ENCODE measurements at places on chromosomes 13 and 19.

DNA sequence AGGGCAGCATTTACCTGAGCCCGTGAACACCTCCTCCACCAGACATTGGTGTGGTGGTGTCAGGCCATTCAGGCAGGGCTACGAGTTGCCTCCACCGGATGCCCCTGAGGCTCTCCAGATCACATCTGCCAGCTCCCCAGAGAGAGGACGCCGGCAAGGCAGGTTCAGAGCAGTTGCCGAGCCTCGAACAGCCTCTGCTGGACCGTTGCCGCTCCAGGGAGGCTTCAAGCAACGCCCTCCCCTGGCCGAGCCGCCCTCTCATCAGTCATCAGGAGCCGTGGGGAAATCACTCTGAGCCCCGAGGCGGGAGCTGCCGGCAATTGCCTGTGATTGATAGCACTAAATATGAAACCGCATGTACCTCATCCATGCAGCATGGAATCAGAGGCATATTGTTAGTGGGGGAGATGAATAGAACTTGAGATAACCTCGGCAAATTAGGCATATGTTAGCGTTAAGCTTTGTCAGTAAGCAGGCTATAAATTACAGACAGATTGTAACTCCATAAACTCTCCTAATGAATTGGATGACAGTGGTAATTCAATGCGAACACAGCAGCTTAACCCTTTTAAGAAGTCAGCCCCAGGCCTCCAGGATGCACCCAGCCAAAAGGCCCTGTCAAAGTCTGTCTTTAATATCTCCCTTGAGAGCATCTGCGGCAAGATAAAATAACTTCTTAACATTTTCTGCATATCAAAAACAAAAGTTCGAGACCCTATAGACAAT lies 29.8 kb upstream of the SPACA7 start:
- no peak for DNase-seq

- no peak for DNase-seq
These were observed 58.0 kb upstream of the CYSLTR2 start for GRCh38 chr13:48595431-48596429.

DNA sequence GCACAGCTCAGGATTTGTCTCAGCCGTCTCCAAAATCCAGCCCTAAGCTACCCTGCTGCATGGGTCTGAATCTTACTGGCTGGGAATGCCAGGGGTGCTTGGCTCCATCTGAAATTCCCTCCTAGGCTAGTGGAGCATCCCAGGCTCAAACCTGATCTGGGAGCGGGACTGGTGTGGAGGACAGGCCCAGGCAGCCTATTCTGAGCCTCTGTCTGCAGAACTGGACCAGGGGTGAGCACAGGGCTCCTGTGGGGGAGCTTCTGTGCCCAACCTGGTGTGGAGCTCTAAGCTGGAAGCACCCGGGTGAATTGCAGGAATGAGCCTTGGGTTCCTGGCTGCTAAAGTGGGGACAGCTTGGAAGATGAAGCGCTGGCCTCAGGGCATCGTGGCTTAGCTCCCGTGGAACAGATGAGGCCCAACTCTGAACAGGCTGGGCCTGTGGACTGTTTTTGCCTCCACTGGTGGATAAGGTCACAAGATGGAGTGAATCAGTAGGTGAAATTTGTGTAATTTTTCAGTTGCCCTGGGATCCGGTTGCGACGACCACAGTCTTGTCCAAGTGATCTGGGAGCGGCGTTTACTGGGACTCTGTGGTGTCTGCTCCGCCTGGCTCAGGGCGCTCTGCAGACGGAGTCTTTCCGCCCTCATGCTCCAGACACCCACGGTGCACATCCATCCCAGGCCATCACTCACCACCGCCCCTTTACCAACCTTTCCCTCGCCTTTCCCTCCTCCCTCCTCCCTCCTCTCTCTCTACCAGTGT lies 79.5 kb downstream of the TEX29 start:
- DNase-seq = no peak

GRCh38 chr13:80036845-80037504 lies 304.0 kb downstream of the SPRY2 start:
- no peak for DNase-seq

DNA sequence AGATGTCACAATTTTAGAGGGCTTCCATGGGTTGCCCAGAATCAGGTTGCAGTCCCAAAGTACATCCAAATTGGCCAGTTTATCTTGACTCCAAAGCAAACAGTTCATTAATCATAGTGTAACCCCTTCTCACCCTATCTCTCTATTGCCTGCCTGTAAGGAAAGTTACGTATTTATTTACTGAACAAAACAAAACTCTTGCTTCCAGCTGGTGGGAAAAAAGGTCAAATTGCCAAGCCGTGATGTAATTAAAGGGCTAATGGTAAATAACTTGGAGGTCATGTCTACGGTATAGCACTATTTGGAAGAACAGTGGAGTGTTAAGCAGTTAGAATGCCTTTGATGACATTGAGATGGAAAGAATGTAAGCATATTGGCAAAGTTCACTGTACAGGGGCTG lies 214.0 kb downstream of the DLEU7 start:
- DNase-seq = no peak

- DNase-seq = no peak
These were observed 113.6 kb upstream of the MBNL2 start for GRCh38 chr13:97108530-97108900.

GRCh38 chr19:40741527-40742390 lies 8.5 kb downstream of the ACTMAP start:
- DNase-seq = no peak

DNA sequence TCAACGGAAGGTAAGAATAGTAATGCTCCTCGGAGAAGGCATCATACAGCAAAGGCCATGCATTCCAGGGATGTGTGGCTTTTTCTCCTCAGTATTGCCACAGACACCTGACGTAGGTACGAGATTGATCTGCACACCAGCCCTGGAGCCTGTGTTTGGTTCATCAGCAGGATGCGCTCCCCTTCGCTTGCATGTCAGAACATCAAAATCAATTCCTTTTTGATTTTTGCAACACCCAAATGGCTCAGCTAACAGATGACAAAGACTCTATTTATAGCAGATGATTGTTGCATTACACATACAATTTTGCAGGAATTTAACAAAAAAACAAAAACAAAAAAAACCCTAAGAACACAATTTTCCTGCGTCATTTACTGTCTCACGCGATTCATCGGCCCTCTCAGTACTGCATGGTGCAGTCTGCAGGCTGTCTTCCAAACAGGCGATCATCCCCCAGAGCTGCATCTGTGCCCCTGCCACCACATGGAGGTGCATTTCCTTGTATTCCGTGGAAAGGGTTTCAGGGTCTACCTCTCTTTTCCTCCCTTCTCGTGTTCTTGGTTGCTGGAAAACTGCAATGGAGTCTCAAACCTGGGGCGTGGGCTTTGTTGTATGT lies 207.3 kb downstream of the TEX29 start:
- DNase-seq = no peak

GRCh38 chr19:34104096-34104495 lies 68.2 kb upstream of the LSM14A start:
- DNase-seq = no peak

DNA sequence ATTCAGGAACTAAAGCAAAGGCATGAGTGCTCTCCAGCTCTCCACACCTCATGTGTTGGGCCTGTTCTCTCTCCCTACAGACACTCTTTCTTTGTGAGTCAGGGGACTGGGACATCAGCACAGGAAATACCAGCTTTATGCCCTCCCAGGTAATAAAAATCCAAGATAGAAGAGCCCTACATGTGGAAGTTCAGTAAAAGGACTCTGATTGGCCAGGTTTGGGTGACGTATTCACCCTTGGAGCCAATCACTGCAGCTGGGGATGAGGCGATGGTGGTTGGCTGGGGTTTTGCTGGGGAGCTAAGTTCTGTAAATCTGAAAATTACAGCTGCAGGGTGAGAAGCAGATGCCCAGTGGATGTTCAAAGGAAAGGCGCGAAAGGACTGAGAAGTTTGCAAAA lies 32.5 kb downstream of the CCDC70 start:
- DNase-seq = no peak

GRCh38 chr13:36395280-36395679 lies 37.0 kb upstream of the CCNA1 start:
- DNase-seq = no peak

DNA sequence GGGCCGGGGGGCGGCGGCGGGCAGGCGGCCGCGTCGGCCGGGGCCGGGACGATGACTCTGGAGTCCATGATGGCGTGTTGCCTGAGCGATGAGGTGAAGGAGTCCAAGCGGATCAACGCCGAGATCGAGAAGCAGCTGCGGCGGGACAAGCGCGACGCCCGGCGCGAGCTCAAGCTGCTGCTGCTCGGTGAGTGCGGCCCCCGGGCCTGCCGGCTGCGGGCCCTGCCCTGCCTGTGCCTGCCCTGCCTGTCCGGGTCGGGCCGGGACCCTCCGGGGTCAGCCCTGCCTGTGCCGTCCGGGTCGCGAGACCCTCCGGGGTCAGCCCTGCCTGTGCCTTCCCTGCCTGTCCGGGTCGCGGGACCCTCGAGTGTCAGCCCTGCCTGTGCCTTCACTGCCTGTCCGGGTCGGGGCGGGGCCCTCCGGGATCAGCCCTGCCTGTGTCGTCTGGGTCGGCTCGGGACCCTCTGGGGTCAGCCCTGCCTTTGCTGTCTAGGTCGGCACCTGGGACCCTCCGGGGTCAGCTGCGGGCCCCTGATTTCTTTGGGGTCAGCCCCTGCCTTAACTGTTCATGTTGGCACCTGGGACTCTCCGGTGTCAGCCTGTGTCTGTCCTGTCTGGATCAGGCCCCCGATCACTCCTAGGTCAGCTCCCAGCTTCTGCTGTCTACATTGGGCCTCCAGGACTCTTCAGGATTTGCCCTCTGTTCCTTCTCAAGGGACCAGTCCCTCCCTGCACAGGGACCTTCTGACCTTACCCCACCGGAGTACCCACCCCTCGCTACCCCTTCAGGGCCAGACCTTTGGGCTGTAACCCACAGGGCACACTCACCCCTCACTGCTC lies 659 bp downstream of the GNA11 start:
- peak; percentile 57 for DNase-seq

- no peak for DNase-seq
These were observed 328 bp downstream of the CYP4F12 start for GRCh38 chr19:15673176-15673654.

DNA sequence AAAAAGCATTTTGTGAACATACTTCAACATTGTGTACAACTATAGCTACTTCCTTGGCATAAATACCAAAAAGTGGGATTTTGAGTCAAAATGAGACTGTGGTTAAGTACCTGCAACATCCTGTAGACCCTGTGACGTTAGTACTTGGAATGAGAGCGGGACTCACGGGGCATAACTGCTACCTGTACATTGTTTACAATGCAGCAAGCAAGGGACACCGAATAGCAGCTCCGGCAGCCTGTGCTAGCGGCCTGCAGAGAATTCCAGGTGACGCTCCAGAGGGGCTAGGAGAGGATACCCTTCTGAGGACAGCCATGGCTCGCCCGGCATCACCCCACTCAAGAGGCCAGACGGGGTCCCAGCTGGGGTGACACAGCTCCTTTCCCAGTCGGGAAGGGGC lies 824 bp upstream of the ZNF331 start:
- DNase-seq = no peak

- DNase-seq = peak; percentile 74
These were observed 10.6 kb upstream of the LRRC25 start for GRCh38 chr19:18408053-18408476.

GRCh38 chr19:16375157-16375935 lies 50.7 kb downstream of the KLF2 start:
- no peak for DNase-seq

DNA sequence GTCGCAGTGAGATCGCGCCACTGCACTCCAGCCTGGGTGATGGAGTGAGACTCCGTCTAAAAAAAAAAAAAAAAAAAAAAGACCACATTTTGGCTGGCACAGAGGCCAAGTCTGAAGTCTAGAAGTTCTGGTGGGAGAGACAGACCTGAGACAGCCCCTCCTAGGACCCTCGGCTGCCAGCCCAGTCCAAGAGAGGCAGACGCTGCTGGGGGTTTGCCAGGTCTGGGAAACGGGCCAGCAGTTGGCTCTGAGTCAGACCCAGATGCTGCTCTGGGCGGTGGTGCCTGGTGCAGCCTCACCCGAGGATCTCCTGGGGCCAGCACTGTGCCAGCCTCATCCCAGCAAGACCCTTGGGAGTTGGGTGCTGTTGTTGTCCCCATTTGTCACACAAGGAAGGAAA lies 5.8 kb downstream of the FCHO1 start:
- DNase-seq = no peak
